Activated B cell treated with CpG ODN at 0.5 μM for 24 hours (primary cell): ENCODE measurements at places on chromosomes 7 and 10.

DNA sequence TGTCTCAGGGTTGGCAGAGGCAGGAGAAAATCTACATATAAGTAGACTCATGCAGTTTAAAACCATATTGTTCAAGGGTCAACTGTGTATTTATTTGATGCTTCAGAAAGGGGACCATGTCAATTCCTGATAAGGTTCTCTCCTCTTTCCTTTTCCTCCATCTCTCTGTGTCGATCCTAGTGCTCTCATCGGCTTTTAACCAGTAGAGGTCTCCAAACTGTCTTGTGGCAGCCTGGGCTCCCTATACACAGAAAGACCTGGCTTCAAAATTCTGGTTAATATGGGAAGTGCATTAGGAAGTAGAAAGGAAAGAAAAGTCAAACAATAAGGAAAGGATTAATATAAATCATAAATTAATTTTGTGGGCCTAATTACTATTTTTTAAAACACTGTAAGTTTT is 304.4 kb upstream of the C7orf33 start:
- DNase-seq = no peak
- H3K27ac ChIP-seq = no peak overlapping the region
- H3K27me3 ChIP-seq = no peaks in the 10 kb centered on the region
- H3K36me3 ChIP-seq = no peaks in the 10 kb centered on the region
- peaks cover 35% of the 10 kb centered on the region for H3K4me1 ChIP-seq

DNA sequence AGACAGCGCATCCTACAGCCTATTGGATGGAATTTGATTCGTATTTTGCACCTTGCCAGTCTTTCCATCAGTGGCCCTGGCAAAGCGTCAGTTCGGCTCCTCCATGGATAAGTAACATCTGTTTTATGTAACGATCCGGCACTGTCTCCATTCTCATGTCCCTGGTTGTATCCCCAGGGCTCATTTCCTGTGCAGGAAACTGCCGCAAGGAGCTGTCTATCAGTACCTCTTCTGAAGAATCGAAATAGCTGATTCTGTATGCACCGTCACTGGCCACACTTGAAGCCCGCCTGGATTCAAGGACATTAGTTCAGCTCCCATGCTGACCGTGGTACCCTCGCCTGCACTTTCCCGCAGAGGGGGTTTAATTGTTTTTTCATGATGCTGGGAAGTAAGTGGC is 53.1 kb upstream of the NPS start:
- no peak overlapping the region for H3K27ac ChIP-seq
- no peaks in the 10 kb centered on the region for H3K36me3 ChIP-seq
- H3K4me3 ChIP-seq = no peak overlapping the region
- DNase-seq = no peak
- H3K27me3 ChIP-seq = no peaks in the 10 kb centered on the region
- no peaks in the 10 kb centered on the region for H3K4me1 ChIP-seq

DNA sequence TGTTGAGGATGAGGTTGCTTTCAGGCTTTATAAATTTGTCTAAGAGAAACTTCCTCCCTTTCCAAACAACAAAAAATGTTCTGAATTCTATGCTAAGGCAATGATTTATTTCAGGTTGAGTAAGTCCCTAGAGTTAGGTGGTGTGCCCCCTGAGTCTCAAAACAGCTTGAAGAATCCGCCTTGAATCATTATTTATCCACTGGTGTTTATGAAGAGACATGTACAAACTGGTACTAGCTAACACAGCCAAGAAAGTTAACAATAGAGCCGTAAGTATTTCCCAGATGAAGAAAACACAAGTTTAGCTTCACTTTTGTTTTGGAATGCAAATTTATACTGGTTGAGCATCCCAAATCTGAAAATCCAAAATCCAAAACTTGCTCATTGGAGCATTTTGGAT is 66.2 kb upstream of the SRPK2 start:
- no peak overlapping the region for H3K27ac ChIP-seq
- H3K27me3 ChIP-seq = no peaks in the 10 kb centered on the region
- no peak for DNase-seq

DNA sequence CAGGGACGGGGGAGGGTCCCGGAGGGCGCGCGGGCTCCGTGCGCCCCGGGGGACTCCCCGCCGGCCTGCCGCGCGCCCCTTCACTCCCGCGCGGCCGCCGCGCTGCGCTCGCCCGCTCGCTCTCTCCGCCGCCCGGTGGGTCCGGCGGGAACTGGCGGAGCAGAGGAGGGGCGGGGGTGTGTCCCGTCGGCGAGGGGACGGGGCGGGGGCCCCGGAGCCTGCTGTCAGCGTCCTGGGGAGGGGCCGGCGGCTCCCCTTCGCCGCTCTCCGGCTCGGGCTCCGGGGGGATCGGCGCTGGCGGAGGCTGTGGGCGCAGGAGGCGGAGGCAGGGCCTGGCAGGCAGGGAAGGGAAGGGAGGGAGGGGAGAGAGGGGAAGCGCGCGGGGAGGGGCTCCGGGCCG is at the start of gene SH3PXD2A:
SH3PXD2A (minus strand) TSS at position 153 of the 400 bp plus-strand sequence. CDS start 310 bp downstream, outside the sequence.
- no peaks in the 10 kb centered on the region for H3K36me3 ChIP-seq
- DNase-seq = no peak
- H3K27ac ChIP-seq = no peak within 1 kb of the TSS
- H3K4me3 ChIP-seq = peak within 1 kb of the TSS; percentile 76
- H3K27me3 ChIP-seq = peaks cover 52% of the 10 kb centered on the region

DNA sequence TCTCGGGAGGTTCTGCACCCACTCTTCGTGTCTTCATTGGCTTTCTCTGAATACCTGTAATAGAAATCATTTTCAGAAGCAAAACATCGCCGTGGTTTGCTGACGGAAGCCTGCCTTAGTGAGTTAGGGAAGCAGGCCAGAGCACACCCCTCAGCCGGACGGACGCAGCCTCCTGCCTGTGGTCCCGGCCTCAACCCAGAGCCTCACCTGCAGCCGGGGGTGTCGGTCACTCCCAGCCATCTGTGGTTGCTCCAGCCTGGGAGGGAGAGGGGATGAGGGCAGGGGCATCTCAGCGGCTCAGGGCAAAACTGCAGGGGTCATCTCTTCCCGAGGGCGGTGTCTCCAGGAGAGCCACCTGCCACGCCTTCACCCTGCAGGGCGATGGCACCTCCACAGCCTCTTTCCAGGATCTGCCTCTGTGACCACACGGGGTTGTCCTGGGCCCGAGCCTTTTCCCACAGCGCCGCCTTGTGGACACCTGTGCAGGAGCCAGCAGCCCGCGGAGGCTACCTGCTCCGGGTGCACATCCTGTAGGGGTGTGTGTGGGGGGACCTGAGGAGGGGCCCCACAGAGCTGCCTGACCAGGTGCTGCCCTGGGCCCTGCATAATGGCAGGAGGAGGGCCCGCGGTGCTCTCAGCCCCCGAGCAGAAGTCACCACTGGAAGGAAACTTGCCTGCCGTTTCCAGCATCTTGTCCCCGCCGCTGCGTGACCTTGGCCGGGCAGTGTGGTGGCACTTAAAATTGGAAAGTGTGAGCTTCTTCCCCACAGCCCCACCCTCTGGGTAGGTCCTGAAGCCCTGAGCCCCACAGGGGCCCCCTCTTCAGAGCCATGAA is 21.6 kb upstream of the AP5Z1 start:
- H3K4me1 ChIP-seq = peaks cover 10% of the 10 kb centered on the region
- peak; percentile 75 for DNase-seq
- H3K36me3 ChIP-seq = peaks cover 54% of the 10 kb centered on the region
- no peak overlapping the region for H3K4me3 ChIP-seq
- H3K27ac ChIP-seq = no peak overlapping the region
- H3K27me3 ChIP-seq = no peaks in the 10 kb centered on the region

- H3K27me3 ChIP-seq = peaks cover 11% of the 10 kb centered on the region
- H3K4me3 ChIP-seq = no peak overlapping the region
- no peak for DNase-seq
- no peak overlapping the region for H3K27ac ChIP-seq
These were observed 68.7 kb downstream of the CYCS start for GRCh38 chr7:25056368-25056767.

- H3K4me3 ChIP-seq = no peak overlapping the region
- no peak for DNase-seq
- H3K4me1 ChIP-seq = no peaks in the 10 kb centered on the region
- H3K27ac ChIP-seq = no peak overlapping the region
- H3K36me3 ChIP-seq = no peaks in the 10 kb centered on the region
These were observed 1119.8 kb upstream of the LRRTM3 start for GRCh38 chr10:65805993-65806392.
